PC-3 (cell line): ENCODE measurements at places on chromosomes 4 and X. TPM values are rescaled to one million over a fixed set of nuclear protein-coding genes. Genes with fewer than 3 reads are reported as not detected.

ANKRD37 gene
- total RNA-seq, result 11.2 and 18.7 TPM in 2 replicates

DIPK2B gene
- total RNA-seq, result 0.18 and 0.40 TPM in 2 replicates

DNA sequence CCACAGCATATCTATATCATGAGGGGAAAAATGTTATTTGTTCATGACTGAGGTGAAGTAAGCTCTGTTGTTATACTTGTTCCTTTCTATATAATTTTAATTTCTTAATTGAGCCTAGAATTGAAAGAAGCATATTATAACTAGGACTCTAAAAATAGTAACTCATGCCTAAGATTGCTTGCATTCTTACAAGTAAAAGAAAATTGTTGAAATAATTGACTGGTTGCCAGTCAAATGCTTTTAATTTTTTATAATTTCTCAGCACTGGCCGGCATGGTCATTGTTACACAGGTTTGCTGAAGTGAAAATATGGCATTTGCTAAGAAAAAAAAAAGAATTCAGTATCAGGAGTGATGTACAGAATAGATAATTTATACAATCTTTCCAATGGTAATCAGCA lies 104.8 kb downstream of the GASK1B start:
- DNase-seq, result no peak

GRCh38 chr4:111450867-111451266 lies 694.4 kb upstream of the FAM241A start:
- DNase-seq, result peak; percentile 60

DNA sequence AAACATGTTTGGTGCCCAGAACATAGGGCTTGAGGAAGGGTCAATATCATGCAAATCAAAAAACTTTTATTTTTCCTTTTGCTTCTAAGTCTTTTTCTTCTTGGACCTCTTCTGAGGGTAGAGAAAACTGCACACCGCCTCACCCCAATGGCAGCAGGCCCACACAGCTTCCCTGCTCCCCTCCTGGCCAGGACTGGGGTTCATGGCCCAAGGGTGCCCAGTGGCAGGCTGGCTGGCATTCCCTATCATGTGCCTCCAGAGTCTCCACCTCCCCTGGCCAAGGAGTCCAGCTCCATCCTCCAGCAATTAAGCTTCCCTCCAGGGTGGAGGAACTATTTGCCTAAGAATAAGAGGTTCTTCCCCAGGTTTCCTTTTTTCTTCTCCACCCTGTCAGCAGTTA lies 529.6 kb upstream of the SPANXN1 start:
- no peak for DNase-seq

GRCh38 chrX:101958139-101958538 lies 26.3 kb upstream of the ZMAT1 start:
- DNase-seq, result no peak

DNA sequence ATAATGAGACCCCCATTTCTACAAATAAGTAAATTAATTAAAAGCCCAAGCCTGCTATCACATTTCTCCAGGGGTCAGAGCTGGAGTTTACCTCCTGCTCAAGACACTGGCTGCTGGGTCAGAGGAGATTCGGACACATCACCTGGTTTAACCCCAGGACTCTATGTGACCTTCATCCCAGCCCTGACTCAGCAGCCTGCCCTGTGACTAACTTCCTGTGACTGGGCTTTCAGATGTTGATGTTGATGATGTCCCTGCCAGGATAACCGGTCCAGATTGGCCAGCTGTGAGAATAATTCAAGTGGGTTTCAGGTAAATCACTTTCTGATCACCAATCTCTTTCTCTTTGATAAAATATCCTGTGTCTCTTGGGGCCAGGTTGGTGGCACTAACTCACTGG lies 102.4 kb upstream of the MAML3 start:
- DNase-seq, result peak; percentile 69

- DNase-seq, result no peak
These were observed 247.4 kb upstream of the HAND2 start for GRCh38 chr4:173777421-173777820.

MTMR8 gene
- total RNA-seq, result 0.46 and 0.87 TPM in 2 replicates

DNA sequence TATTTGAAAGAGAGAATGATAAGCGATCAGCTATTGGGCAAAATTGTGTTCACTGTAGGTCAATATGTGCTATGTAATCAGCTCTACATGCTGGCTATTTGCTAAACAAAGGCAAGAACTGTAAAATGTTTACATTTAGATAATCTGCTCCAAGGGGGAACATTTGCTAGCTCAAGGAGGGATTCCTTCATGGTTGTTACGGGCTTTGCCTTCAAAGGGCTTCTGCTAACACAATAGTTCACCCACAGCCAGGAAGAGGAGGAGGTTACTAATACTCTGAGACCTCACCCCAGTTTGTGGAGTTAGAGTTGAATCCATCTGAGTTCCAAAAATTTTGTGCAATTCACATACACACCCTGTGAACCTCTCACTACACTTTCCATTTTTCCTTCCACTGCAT lies 107.6 kb upstream of the BMP3 start:
- DNase-seq, result no peak
